ENCODE measurements at places on chromosomes 16 and 17.

- H3K4me1 ChIP-seq, result no peaks in the 10 kb centered on the region
- H3K36me3 ChIP-seq, result no peaks in the 10 kb centered on the region
- no peaks in the 10 kb centered on the region for H3K27me3 ChIP-seq
Measured at GRCh38 chr16:10683170-10683569, 11.6 kb downstream of the TEKT5 start.

- peaks cover 42% of the 10 kb centered on the region for H3K27me3 ChIP-seq
- H3K36me3 ChIP-seq, result no peaks in the 10 kb centered on the region
- no peak overlapping the region for H3K4me3 ChIP-seq
- DNase-seq, result no peak
- H3K4me1 ChIP-seq, result peaks cover 19% of the 10 kb centered on the region
- no peak overlapping the region for H3K27ac ChIP-seq
Measured at GRCh38 chr17:41528959-41529353, 848 bp upstream of the KRT19 start.

DNA sequence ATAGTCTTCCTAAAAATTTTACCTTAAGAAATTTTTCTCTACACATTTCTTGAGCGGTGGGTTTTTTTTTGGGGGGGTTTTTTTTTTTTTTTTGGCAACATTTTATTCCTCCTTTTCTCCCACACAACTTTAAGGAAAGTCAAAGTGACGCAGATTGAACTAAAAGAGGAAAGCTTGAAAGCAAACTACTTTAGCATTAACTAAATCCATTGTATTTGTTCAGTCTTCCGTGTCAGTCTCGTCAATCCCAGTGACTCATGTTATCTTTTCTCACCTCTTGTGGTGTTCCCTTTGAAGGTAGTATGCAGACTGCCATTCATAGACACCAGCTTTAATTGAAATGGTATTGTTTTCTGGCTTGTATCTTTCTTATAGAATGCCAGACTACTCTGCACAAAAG is 39.3 kb downstream of the TADA2A start:
- no peak for DNase-seq
- no peak overlapping the region for H3K27ac ChIP-seq
- H3K27me3 ChIP-seq, result no peaks in the 10 kb centered on the region
- no peak overlapping the region for H3K4me3 ChIP-seq
- peaks cover 75% of the 10 kb centered on the region for H3K36me3 ChIP-seq
- H3K4me1 ChIP-seq, result no peaks in the 10 kb centered on the region

- no peak overlapping the region for H3K4me3 ChIP-seq
- peaks cover 38% of the 10 kb centered on the region for H3K4me1 ChIP-seq
- no peak overlapping the region for H3K27ac ChIP-seq
Measured at GRCh38 chr16:533391-534123, 6.0 kb downstream of the CAPN15 start.

DNA sequence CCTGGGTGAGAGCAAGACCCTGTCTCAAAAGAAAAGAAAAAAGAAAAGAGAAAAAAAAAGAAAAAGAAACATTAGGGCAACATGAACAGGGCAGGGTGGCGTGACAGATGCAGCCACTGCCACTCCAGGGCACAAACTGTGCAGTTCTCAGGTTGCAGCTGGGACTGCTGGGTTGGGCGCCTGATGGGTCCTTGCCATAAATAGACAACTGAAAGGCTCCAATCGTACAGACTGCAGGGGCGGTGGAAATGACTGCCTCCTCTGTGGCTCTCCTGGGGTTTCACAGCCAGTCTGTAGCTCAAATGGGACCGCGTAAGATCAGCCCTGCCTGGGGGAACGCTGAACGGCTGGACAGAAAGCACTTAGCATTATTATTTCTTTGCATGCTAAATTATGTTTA is 130.7 kb downstream of the CPPED1 start:
- no peak for DNase-seq
- H3K4me3 ChIP-seq, result no peak overlapping the region
- no peaks in the 10 kb centered on the region for H3K36me3 ChIP-seq
- H3K27me3 ChIP-seq, result no peaks in the 10 kb centered on the region
- H3K27ac ChIP-seq, result no peak overlapping the region

GRCh38 chr16:81866820-81867440 is 87.8 kb downstream of the PLCG2 start:
- no peak for DNase-seq
- H3K27ac ChIP-seq, result no peak overlapping the region
- no peaks in the 10 kb centered on the region for H3K27me3 ChIP-seq
- no peak overlapping the region for H3K4me3 ChIP-seq
- no peaks in the 10 kb centered on the region for H3K4me1 ChIP-seq

- no peak for DNase-seq
- no peak overlapping the region for H3K4me3 ChIP-seq
- peaks cover 11% of the 10 kb centered on the region for H3K4me1 ChIP-seq
Measured at GRCh38 chr17:65498816-65499215, 62.6 kb downstream of the AXIN2 start.

GRCh38 chr17:12110906-12111305 is 90.2 kb downstream of the MAP2K4 start:
- peaks cover 48% of the 10 kb centered on the region for H3K36me3 ChIP-seq
- H3K4me3 ChIP-seq, result no peak overlapping the region
- H3K27ac ChIP-seq, result no peak overlapping the region
- no peaks in the 10 kb centered on the region for H3K4me1 ChIP-seq

DNA sequence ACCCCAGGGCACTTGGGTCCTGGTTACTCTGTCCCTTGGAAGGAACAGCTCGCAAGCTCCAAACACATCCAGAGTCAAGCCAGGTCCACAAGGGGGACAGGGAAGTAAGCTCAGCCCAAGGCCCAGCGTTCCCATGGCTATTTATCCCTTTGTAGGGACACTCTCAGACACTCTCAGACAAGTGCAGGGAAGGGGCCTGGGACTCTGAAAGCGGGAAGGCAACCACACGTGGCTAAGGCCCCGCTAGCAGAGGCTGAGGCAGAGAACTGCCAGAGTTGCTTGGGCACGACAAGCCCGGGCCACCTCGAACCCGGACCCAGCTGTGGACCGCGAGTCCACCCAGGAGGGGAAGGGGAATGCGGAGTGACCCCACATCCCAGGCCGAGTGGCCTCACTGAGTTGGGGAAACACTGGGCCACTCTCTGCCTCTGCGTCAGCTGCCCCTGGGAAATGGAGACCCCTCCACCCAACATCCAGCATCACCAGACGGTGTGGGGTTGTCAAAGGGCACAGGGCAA is 10.2 kb downstream of the NPTX1 start:
- DNase-seq, result no peak
- peaks cover 47% of the 10 kb centered on the region for H3K27me3 ChIP-seq
- no peaks in the 10 kb centered on the region for H3K4me1 ChIP-seq
- no peak overlapping the region for H3K4me3 ChIP-seq
- H3K36me3 ChIP-seq, result no peaks in the 10 kb centered on the region
- H3K27ac ChIP-seq, result no peak overlapping the region

GRCh38 chr17:49490276-49490675 is 4.8 kb upstream of the NGFR start:
- H3K27ac ChIP-seq, result no peak overlapping the region
- H3K27me3 ChIP-seq, result peaks cover 28% of the 10 kb centered on the region
- H3K36me3 ChIP-seq, result no peaks in the 10 kb centered on the region
- H3K4me1 ChIP-seq, result peaks cover 6% of the 10 kb centered on the region

GRCh38 chr16:51051671-51052070 is 99.4 kb downstream of the SALL1 start:
- no peaks in the 10 kb centered on the region for H3K36me3 ChIP-seq
- DNase-seq, result no peak
- H3K4me3 ChIP-seq, result no peak overlapping the region
- H3K4me1 ChIP-seq, result no peaks in the 10 kb centered on the region
- H3K27ac ChIP-seq, result no peak overlapping the region

GRCh38 chr17:57096472-57097202 is 11.6 kb downstream of the AKAP1 start:
- no peak overlapping the region for H3K27ac ChIP-seq
- no peak for DNase-seq
- H3K36me3 ChIP-seq, result peaks cover 7% of the 10 kb centered on the region
- H3K4me3 ChIP-seq, result no peak overlapping the region

DNA sequence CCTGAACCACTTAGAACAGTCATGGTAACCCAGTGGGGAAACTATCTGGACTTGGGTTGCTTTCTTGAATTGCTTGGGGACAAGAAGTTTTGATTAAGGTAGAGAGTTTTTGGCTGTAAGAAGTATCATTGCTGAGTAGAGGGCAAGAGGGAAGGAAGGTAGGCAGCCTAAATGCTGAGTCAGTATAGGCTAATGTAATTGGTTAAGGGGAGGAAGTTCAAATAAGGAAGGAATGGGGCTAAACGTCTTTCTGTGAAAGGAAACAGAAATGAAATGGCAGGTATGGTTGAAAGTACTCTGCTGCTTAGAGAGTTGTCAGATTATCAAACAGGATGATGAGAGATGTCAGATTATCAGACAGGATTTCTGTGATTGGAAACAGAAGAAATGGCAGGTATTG is 20.3 kb downstream of the KPNB1 start:
- no peaks in the 10 kb centered on the region for H3K27me3 ChIP-seq
- peaks cover 93% of the 10 kb centered on the region for H3K36me3 ChIP-seq
- DNase-seq, result no peak
- no peak overlapping the region for H3K4me3 ChIP-seq
- H3K27ac ChIP-seq, result no peak overlapping the region

DNA sequence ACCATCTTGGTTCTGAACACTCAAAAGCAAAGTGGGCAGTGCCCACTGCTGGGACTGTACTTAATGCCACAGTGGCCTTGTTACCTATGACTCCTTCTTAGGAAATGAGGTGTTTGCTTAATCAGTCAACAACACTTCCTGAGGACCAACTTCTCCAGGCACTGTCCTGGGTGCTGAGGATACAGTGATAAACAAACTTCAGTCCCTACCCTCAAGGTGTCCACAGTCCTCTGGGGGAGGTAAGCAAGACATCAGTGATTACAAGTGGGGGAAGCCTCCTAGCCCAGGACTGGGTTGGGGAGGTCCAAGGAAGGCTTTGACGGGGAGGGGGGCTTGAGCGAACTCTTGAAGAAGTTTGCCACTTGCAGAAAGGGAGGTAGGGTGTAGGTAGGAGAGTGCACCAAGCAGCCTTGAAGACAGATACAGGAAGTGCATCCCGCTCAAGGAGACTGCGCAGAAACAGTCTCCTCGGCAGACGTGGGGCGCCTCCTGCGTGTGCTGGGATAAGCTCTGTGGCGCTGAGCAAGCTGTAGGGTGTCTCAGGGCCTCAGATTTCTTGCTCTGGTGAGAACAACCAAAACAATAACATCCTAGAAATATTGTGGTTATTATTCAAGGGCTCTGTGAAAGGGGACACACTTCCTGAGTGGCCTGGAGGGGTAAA is 2.6 kb upstream of the ABCC3 start:
- H3K4me3 ChIP-seq, result no peak overlapping the region
- peaks cover 12% of the 10 kb centered on the region for H3K4me1 ChIP-seq
- H3K27ac ChIP-seq, result no peak overlapping the region

- no peaks in the 10 kb centered on the region for H3K27me3 ChIP-seq
- H3K4me3 ChIP-seq, result no peak overlapping the region
- no peak for DNase-seq
- H3K27ac ChIP-seq, result no peak overlapping the region
- H3K36me3 ChIP-seq, result peaks cover 54% of the 10 kb centered on the region
Measured at GRCh38 chr17:44398692-44399691, 9.5 kb upstream of the ITGA2B start.

- no peaks in the 10 kb centered on the region for H3K4me1 ChIP-seq
- H3K27me3 ChIP-seq, result no peaks in the 10 kb centered on the region
- no peak for DNase-seq
- H3K4me3 ChIP-seq, result no peak overlapping the region
Measured at GRCh38 chr17:78583091-78583490, 5.9 kb upstream of the DNAH17 start.

DNA sequence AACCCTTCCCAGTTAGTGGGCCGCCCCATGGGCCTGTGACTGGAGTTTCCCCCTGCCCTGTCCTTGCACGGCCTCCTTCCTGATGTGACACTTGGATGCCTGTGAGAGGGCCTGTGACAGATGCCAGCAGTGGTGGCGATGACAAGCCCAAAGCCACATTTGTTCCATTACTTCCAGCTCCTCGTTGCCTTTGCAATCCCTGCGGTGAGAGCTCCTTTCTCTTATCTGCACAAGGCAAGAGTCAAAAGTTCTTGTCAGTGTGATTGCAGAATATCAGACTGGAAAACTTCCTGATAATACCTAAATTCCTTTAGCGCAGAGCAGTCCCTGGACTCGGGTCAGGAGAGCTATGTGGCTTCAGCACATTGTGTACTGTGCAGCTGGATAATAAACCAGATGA is 54.4 kb upstream of the ARHGAP44 start:
- no peaks in the 10 kb centered on the region for H3K4me1 ChIP-seq
- no peak for DNase-seq
- no peak overlapping the region for H3K27ac ChIP-seq
- H3K36me3 ChIP-seq, result no peaks in the 10 kb centered on the region

DNA sequence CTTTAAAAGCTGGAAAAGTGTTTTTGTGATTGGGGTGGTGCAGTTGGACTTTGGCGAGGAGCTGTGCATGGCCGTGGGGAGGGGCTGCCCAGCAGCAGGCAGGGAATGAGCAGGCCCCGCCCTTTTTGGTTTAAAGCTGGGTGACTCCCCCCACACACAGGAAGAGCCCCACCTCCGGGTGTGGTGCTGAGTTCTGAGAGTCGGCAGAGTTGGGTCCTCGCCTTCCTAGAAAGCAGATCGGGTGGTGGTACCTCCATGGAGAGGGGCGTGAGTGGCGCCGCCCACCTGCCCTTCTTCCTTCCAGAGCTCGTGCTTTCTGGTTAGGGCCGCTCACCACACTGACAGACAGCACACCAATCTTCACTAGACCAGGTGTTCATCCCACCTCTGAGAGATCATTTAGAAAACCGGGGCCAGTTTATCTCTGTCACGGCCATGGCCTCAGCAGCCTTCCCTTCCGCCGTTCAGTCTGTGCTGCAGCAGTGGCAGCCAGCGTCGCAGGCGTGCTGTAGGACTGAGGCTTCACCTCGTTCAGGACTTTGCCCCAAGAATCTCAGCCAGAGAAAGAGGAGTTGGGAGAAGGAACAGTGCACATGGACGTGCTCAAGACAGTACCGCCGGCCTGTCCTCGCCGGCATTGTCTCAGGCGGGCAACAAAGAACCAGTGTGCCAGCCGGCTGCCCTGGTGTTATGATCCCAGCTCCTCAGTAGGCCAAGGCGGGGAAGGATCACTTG is 144.0 kb upstream of the CHMP6 start:
- peak overlapping the region; percentile 17 for H3K4me3 ChIP-seq
- DNase-seq, result peak; percentile 69
- no peaks in the 10 kb centered on the region for H3K27me3 ChIP-seq
- H3K27ac ChIP-seq, result peak overlapping the region; percentile 71

DNA sequence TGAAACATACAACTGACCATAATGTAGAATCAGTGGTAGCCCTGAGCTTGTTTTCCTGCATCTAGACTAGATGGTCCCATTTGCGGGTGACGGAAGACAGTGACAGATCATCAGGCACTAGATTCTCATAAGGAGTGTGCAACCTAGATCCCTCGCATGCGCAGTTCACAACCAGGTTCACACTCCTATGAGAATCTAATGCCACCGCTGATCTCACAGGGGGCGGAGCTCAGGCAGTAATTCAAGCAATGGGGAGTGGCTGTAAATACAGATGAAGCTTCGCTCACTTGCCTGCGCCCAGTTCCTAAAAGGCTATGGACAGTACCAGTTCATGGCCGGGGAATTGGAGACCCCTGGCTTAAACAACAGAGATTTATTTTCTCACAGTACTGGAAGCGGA is 656.3 kb downstream of the HS3ST4 start:
- H3K27me3 ChIP-seq, result no peaks in the 10 kb centered on the region
- H3K27ac ChIP-seq, result no peak overlapping the region
- H3K4me3 ChIP-seq, result no peak overlapping the region

Data from CD4-positive, alpha-beta T cell (primary cell).